ENCODE measurements at places on chromosomes 6 and 20. TPM values are rescaled to one million over a fixed set of nuclear protein-coding genes. Genes with fewer than 3 reads are reported as not detected.

GRCh38 chr6:43948527-43949485, 178.4 kb downstream of the MRPL14 start:
- no peak for DNase-seq

Gene GLP1R
- not detected for total RNA-seq

- DNase-seq = no peak
These were observed 70.6 kb upstream of the PMEPA1 start for GRCh38 chr20:57780398-57780797.

- DNase-seq = no peak
These were observed 458.7 kb downstream of the BMP2 start for GRCh38 chr20:7226156-7226555.

- no peak for DNase-seq
These were observed 34.5 kb downstream of the ABRACL start for GRCh38 chr6:139062932-139063646.

DNA sequence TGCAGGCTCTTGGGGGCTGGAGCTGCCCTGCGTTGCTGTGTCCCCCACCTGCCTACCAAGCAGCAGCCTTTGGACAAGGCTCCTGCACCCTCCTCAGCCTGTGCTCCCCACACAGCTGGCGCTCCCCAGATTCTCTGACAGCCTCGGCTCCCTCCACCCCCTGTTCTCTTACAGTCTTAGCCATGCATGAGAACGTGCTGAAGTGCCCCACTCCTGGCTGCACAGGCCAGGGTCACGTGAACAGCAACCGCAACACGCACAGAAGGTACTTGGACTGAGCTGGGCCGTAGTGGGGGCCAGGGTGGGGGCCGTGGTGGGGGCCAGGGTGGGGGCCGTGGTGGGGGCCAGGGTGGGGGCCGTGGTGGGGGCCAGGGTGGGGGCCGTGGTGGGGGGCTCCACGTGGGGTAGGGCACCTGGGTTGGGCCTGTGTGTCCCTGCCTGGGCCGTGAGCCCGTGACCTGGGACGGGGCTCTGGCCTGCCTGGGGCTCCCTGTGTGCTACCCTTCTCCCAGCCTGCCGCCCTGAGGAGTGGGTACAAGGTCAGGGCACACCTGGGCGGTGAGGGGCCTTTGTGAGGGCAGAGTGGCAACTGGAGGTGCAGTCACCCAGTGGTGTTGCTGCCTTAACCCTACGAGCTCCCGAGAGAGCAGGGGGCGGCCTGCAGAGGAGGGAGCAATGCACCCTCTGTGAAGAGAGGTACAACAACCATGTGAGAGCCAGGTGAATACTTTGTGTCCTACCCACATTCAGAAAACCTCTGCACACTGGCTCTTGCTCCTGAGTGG, 43.5 kb upstream of the PCMTD2 start:
- DNase-seq = no peak

GRCh38 chr20:7696311-7696710, 243.9 kb downstream of the HAO1 start:
- DNase-seq = no peak

Gene LIN28B
- total RNA-seq = not detected

Gene HLA-F
- 314 TPM for total RNA-seq
